NCI-H460 (cell line): ENCODE measurements at places on chromosomes 2 and 18. TPM values are rescaled to one million over a fixed set of nuclear protein-coding genes. Genes with fewer than 3 reads are reported as not detected.

DNA sequence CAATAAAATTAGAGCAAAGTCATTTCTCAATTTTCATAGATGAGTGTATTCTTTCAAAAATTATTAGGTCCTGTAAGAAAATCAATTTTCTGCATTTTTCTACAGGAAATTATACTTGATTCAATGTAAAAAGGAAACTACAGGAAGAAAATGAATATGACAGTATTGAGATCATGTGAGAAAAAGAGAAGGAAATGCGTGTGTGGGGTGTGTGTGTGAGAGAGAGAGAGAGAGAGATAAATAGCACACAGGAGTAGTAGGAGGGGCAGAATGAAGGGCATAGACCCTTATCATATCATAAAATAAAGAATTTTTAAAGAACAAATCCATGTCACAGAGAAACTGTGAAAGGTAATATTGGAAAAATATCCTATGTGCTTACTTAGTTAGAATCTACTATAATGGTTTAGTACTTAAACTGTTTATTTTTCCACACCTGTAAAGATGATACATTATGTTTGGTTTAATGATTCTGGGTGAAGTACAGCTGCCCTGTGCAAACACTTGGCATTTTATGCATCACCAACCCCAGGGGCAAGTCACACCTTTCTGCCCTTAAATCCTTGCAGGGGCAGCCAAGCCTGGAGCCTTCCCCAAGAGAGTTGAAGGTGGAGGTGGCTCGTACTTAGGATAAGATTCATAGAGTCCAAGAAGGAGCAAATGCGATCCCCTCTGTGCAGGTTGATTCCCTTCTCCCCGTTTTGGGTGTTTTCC lies 276.4 kb downstream of the TGIF1 start:
- no peak for DNase-seq

Gene NT5C1B
- total RNA-seq, result not detected in 2 replicates

DNA sequence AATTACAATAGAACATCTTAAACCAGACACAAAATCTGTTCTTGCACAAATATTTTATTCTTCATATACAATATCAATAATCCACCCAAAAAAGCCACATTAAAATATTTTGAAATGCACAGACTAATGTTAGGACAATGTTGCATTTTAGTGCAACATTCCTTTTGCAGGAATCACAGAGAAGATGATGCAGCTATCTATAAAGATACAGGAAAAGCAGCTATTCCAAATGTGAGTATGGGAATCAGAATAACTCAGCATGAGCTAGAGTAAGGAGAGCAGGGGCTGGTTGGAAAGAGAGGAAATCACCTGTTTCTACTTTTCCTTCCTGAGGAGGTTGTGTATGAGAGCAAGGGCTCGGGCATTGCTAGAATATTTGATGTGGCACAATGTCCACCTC lies 4.8 kb downstream of the C2orf66 start:
- DNase-seq, result peak; percentile 86

- no peak for DNase-seq
Observed at GRCh38 chr2:81195774-81196382, 891.3 kb upstream of the LRRTM1 start.

- no peak for DNase-seq
Observed at GRCh38 chr2:119249311-119249710, 25.7 kb downstream of the STEAP3 start.

GRCh38 chr2:40859617-40860016 lies 407.7 kb upstream of the SLC8A1 start:
- no peak for DNase-seq

- no peak for DNase-seq
Observed at GRCh38 chr18:61808286-61808685, 84.5 kb downstream of the RNF152 start.

GRCh38 chr18:75363446-75364225 lies 63.9 kb downstream of the SMIM21 start:
- no peak for DNase-seq

DNA sequence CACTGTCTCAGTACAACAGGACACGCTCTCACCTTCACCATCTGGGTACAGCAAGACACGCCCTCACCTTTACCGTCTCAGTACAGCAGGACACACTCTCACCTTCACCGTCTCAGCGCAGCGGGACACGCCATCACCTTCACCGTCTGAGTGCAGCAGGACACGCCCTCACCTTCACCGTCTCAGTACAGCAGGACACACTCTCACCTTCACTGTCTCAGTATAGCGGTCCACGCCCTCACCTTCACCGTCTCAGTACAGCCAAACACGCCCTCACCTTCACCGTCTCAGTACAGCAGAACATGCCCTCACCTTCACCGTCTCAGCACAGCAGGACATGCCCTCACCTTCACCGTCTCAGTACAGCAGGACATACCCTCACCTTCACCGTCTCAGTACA lies 109.9 kb upstream of the CTDP1 start:
- no peak for DNase-seq

- DNase-seq, result no peak
Observed at GRCh38 chr18:76359909-76360308, 135.1 kb downstream of the ZNF516 start.

Gene CD207
- not detected in 2 replicates for total RNA-seq

DNA sequence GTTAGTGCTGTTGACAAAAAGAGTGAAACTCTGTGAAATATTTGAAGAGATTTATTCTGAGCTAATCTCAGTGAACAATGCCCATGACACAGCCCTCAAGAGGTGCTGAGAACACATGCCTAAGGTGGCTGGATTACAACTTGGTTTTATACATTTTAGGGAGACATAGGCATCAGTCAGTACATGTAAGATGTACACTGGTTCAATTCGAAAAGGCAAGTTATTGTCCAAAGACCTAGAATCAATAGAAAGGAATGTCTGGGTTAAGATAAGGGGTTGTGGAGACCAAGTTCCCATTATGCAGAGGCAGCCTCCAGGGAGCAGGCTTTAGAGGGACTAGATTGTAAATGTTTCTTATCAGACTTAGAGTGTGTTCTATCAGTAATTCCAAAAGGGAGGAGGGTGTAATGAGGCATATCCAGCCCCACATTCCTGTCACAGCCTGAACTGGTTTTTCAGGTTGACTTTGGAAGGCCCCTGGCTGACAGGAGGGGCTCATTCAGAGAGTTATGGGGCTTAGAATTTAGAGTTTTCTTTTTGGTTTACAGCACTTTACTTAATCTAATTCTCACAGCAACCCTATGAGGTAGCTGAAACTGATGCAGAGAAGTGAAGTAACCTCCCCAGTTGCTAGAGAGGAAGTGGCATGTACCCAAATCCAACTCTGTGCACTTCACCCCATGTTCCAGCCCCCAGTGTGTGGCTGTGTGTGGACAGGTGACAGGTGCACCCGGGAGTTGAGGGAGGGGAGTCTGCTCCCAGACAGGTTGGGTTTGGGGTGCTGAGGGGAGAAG lies 28.3 kb upstream of the ASAP2 start:
- no peak for DNase-seq

- peak; percentile 57 for DNase-seq
Observed at GRCh38 chr2:172461591-172462372, 34.4 kb downstream of the ITGA6 start.

- DNase-seq, result no peak
Observed at GRCh38 chr2:47152803-47153202, 2.3 kb downstream of the STPG4 start.

Gene PCARE
- not detected in 2 replicates for total RNA-seq

GRCh38 chr2:216574046-216574445 lies 59.2 kb upstream of the IGFBP2 start:
- no peak for DNase-seq

- DNase-seq, result no peak
Observed at GRCh38 chr2:239727776-239728600, 297.2 kb downstream of the NDUFA10 start.

Gene DOCK10
- 17.5 and 23.9 TPM in 2 replicates for total RNA-seq

Gene SPP2
- not detected in 2 replicates for total RNA-seq

Gene DSC3
- total RNA-seq, result 1.7 and 2.1 TPM in 2 replicates

Gene STARD7
- 170 and 177 TPM in 2 replicates for total RNA-seq

GRCh38 chr2:68839260-68839833 lies 31.9 kb downstream of the BMP10 start:
- DNase-seq, result no peak

DNA sequence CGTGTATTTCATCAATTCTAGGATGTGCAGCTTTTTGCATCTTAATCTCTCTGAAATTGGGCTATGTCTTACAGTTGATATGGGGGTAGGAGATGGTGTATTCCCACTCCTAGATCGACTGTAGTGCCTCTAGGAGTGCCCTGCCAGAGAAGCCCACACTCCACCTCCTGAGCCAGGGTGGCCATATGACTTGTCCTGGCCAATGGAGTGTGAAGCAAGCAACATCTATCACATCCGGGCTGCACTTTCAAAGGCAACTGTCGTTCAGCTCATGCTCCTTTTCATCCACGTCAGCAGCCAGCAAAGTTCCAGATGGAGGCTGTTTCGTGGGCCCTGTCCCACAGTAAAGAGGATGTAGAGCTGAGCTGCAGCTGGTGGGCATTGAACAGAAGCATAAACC lies 149.4 kb upstream of the SLC1A4 start:
- no peak for DNase-seq

Gene DNMT3A
- total RNA-seq, result 4.3 and 4.9 TPM in 2 replicates

DNA sequence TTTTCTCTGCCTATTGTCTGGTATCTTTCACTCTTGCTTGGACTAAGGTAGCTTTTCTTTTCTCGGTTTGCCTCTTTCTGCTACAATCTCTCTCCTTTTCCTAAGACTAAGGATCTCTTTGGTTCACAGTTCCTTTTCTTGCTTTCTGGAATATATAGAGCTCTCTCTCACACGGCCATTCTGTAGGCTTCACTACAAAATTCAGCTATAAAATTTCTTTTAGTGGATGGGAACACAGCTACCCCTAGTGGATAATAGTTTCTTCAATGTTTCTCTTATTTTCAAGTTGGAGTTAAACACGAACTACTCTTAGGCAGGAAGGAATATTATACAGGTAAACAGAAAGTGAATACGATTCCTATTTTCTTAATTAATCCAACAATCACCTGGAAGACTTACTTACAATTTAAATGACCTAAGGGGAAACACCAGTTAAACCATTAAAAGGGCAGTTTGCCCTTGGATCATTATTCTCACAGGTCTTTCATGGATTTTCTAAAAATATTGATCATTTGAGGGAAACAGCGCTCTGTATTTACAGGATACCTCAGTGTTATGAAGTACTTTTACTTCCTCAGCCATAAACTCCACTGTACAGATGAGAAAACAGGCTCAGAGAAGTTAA lies 140.5 kb downstream of the LRP2 start:
- peak; percentile 38 for DNase-seq

- DNase-seq, result peak; percentile 11
Observed at GRCh38 chr2:203461746-203462145, 73.4 kb downstream of the RAPH1 start.

Gene ONECUT2
- total RNA-seq, result 0.17 and 0.22 TPM in 2 replicates

- DNase-seq, result no peak
Observed at GRCh38 chr2:226738821-226739544, 60.6 kb downstream of the IRS1 start.

DNA sequence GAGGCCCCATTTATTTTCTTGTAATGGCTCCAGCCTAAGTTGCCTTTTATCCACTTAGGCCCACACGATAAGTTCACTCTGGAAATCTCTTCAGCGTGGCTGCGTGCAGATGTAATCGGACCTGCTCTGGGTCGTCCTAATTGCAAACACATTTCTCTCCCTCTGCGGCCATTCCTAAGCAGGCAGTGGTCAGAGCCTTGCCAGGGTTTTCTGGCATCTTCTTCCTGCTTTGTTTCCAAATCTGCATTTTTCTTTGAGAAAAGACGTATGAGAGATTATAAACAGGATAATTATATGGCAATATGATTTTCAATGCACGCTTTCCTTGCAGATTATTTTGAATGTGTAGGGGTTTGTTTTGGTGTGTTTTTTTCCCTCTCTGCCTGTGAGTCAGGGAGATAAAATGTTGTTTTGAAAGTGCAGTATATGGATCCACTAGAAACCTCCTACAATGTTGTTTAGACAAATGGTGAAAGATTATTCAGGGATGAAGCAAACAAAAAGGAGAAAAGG lies 239.4 kb upstream of the TANK start:
- DNase-seq, result no peak

GRCh38 chr18:43882358-43883055 lies 605.2 kb upstream of the SYT4 start:
- DNase-seq, result no peak

DNA sequence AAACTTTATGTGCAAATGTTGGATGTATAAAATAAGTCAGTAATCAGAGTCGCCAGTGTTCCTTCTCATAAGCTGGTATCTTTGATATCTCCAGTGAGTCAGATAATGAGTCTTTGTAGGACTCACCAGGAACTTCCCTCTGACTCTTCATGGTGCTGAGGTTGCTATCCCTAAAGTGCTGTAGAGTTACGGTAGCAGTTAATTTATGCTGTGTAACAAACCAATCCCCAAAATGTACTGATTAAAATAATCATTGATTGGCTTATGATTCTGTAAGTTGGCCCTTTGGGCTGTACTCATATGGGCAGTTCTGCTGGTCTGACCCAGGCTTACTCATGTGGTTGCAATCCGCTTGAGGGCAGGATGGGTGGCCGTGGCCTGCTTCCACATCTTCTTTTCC lies 43.8 kb downstream of the MAIP1 start:
- no peak for DNase-seq

DNA sequence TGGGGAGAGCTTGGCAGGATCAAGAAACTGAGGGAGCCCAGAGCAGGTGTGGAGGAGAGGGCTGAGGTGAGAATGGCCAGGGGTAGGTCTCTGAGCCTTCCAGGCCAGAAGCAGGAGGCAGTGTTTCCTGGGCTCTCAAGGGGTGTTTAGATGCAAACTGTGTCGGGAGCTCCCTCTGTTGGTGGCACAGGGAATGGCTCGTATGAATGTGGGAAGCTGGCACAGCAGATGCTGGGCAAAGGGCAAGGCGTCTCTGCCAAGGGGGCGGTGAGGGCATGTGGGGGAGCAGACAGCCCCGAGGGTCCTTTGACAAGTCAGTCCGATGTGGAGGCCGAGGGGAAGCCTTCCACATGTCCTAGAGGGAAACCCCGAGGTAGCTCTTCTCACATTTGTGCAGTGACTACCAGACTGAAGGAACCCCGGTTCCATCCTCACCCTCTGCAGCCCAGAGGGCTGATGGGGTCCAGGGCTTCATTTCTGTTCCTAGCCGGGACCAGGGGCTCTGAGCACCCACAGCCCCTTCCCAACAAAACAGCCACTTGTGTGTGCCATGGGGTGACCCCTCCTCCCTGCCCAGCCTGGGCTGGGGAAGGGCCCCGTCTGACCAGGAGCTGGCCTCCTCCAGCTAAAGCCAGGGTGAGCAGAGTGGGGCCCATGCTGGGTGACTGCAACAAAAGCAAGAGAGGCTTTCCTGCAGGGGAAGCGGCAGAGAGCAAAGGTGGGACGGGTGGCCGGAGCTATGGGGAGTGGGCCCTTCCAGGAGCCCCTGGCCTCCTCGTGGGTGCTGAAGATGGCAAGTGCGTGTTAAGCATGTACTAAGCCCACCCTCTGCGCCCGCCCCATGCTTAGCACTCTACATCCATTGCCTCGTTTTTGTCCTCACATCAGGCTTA lies 103.4 kb downstream of the SEPTIN10 start:
- DNase-seq, result peak; percentile 78

GRCh38 chr2:237062585-237062984 lies 23.1 kb upstream of the COPS8 start:
- no peak for DNase-seq
